CD4-positive, alpha-beta T cell treated with Interleukin-4 for 4 hours (primary cell): ENCODE measurements at places on chromosomes 4 and X.

DNA sequence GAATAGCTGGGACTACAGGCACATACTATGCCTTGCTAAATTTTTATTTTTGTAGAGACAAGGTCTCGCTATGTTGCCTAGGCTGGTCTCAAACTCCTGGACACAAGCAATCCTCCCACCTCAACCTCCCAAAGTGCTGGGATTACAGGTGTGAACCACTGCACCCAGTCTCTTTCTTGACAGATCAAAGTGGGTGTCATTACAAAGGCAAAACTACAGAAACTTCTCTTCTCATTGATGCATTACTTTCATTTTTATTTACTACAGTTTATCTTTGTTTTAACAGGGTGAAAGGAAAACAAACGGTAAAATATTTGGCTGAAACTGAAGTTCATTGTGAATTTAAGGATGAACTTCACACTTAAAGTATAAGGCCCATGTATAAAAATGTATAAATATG lies 74.6 kb downstream of the NAF1 start:
- DNase-seq: no peak

DNA sequence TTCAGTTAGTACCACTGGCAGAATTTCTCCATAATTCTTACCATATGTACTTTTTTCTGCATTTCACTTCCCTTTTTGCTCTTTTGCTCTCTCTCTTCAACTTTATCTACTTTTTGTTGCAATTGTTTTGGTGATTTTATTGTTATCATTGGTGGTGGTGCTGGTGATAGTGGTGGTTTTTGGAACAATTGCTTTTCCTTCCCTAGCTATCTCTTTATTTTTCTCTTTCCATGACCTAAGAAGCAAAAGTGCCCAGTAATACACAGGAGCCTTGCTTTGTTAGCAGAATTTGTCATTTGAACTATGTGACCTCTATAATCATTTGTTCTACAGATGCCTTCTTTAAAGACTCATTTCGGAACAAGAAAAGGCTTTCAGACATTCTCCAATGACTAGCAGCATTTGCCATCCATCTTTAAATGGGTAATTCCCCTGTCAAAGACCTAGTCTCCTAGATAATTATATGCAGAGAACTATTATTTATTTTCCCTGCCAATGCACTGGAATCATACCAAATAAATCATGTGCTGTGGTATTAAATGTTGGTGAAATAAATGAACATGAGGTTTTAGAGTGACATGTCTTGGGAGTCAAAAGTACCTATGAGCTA lies 154.5 kb downstream of the GASK1B start:
- no peak for DNase-seq

DNA sequence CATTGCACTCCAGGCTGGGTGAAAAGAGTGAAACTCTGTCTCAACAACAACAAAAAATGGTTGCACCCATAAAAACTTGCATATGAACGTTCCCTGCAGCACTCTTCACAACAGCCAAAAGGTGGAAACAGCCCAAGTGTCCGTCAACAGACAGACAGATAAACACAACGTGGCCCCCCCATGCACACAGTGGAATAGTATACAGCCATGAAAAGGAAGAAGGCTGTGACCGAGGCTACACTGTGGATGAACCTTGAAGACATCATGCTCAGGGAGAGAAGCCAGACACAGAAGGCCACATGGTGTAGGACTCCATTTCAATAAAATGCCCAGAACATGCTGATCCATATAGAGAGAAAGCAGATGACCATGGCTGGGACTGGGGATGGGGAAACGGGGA lies 33.5 kb upstream of the ASMTL start:
- no peak for DNase-seq

- DNase-seq: no peak
These were observed 99.4 kb downstream of the HPGD start for GRCh38 chr4:174422893-174423256.

DNA sequence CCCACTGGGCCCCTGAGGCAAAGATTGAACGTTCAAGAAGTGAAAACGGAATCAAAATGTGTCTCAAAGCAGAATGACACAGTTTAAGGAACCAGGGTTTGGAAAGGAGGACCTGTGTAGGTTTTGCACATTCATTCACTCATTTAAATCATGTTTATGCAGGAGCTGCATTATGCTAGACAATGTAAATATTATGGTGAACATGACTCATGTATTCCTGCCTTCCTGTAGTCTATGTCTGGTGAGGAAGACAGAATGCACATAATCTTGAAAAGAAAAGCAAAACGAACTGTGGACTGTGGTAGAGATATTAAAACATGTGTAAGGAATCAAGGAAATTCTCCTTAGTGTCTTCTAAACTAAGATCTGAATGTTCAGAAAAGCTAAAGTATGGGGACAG lies 311.8 kb upstream of the SMIM31 start:
- no peak for DNase-seq

DNA sequence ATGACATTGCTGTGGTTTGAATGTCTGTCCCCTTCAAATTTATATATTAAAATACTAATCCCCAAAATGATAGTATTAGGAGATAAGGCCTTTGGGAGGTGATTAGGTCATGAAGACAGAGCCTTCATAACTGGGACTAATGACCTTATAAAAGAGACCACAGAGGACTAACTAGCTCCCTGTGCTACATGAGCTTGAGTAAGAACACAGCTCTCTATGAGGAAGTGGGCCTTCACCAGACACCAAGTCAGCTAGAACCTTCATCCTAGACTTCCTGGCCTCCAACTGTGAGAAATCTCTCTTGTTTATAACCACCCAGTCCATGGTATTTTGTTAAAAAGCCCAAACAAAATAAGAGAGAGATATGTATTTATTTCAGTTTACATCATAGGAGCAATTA lies 242.2 kb upstream of the CTSO start:
- DNase-seq: no peak

- DNase-seq: no peak
These were observed 586.5 kb upstream of the FTHL17 start for GRCh38 chrX:31658360-31658759.

- DNase-seq: no peak
These were observed 43.4 kb downstream of the SHROOM2 start for GRCh38 chrX:9829308-9830267.

DNA sequence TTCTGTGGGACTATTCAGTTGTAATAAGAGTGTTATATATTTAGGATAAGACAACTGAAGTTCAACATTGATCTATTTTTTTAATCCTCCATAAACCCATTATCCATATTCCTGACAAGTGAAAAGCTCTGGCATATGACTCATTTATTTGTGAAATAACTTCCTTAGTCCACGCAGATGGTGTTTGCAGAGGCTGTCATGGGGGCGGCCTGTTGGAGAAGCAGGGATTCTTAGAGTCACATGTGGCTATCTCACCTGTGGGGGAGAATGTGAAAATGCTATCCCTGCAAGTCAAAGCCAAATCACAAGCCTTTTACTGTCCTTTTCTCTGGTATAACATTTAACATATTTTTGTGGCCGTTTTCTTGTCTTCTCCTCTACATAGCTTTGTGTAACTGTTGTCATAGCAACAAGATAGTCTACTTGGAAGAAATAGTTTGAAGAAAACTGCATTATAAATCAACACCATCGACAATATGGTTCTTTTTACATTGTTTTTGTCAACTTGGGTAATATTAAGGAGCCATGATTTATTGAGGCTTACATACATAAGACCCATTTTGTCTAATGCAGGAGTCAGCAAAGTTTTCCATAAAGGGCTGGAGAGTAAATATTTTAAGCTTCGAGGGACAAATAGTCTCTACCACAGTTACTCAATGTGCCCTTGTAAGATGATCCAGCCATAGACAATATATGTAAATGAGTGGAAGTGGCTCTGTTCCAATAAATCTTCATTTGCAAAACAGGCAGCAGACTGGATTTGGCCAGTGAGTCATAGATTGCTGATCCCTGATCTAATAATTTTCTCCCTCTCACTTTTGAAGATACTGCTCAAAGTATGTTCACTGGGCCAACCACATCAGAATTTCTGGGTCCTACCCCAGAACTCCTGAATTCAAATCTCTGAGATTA lies 395.0 kb downstream of the DTHD1 start:
- DNase-seq: no peak
